Caki2 (cell line): ENCODE measurements at places on chromosomes 7 and 10. TPM values are rescaled to one million over a fixed set of nuclear protein-coding genes. Genes with fewer than 3 reads are reported as not detected.

- no peak for DNase-seq
Observed at GRCh38 chr7:106597751-106598546, 63.0 kb downstream of the CCDC71L start.

DNA sequence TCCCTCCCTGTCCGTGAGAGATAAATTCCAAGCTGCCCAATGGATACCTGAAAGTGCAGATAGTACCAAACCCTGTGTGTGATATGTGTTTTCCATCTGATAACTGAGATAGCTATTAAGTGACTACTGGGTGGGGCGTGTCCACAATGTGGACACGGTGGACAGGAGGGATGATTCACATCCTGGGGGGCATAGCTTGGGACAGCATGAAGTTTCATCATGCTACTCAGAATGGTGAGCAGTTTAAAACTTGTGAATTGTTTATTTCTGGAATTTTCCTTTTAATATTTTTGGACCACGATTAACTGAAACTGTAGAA, 158.6 kb downstream of the CREB5 start:
- no peak for DNase-seq

Gene ASB10
- not detected in 2 replicates for total RNA-seq

Gene PPP1R3C
- total RNA-seq = 3.5 and 4.2 TPM in 2 replicates

Gene TEX47
- total RNA-seq = not detected in 2 replicates

DNA sequence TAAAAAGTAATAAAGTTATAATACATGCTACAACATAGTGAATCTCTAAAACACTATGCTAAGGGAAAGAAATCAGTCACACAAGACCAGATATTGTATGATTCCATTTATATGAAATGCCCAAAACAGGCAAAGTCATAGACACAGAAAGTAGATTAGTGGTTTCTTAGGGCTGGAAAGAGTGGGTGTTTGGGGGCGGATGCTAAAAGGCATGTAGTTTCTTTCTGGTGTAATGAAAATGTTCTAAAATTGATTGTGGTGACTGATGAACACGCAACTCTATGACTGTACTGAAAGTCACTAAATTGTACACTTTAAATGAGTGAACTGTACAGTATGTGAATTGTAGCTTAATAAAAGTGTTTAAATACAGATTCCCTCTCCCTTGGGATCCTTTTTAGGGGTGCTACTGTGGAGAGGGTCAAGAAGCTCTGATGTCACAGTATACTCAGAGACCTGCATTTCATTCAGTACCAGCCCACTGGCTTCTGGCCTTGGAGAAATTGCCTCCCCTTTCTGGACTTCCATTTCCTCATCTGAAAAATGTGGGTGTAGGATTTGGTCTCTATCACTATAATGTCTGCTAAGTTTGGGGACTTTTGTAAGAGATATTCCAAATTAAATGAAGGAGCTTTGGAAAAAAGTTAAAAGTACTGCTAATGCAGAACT, 46.4 kb downstream of the AOAH start:
- DNase-seq = no peak

Gene IKZF1
- not detected in 2 replicates for total RNA-seq

DNA sequence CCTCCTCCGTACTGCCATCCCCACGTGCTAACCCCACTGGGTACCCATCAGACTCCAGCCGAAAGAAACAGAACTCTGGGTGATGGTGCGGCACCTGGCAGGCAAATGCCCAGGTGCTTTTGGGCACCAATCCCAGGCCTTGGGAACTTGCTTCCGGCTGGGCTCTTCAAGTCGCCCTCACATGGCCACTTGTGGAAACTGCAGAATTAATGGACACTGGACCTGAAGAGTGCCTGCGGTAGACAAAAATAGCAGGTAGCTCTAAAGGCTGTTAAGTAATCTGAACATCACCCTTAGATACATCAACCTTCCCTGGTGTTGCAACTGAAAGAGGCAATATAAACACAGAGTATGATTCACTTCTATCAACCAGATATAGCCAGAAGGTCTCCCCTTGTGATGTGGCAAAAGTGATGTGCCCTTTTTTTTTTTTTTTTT, 644.4 kb downstream of the GRM8 start:
- DNase-seq = peak; percentile 11

Gene SPDYE6
- total RNA-seq = not detected in 2 replicates

Gene PRPS1L1
- total RNA-seq = not detected in 2 replicates

Gene MYOF
- total RNA-seq = 67.0 and 83.1 TPM in 2 replicates

DNA sequence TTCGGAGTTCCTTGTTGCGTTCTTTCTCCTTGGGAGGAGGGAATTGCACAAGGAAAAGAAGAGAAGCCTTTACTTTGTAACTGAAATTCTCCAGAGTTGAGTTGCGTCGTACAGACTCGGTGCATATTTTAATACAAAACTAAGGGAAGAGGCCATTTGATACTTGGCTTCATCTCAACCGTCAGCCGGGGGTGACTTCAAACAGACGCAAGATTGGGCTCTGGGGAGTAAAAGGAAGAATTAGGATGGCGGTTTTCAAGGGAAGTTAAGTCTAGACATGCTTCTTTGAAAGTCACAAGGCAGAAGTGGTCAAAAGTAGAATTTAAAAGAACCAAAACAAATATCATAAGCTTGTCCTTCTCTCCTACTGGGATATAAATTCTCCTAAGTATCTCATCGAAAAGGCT, 1.6 kb downstream of the PRR15 start:
- DNase-seq = no peak

- no peak for DNase-seq
Observed at GRCh38 chr7:156881679-156882078, 11.3 kb downstream of the LMBR1 start.

Gene STEAP4
- total RNA-seq = not detected in 2 replicates

Gene ARHGAP22
- 3.5 and 14.8 TPM in 2 replicates for total RNA-seq

Gene PLAU
- 27.6 and 31.4 TPM in 2 replicates for total RNA-seq

Gene METTL27
- 60.4 and 71.8 TPM in 2 replicates for total RNA-seq

DNA sequence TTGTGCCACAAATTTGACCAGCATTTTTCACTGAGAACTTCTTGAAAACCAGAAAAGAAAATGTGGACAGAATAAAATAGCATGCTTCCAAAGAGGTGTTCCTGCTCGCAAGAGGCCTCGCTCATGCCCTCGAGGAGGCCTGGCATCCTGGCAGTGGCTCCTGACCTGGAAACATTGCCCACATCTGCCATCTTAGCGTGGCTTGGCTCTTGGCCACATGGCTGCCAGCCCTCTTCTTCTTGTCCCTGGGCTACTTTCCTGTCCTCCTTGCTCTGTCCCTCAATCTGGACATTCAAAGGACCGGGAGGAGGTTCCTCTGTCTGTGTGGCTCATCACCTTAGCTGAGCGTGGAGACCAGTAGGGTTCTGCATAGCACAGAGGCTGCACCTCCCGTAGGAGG, 131.6 kb upstream of the TMEM72 start:
- no peak for DNase-seq

Gene NRF1
- 8.9 and 10.1 TPM in 2 replicates for total RNA-seq

GRCh38 chr10:95034401-95034800, 34.9 kb downstream of the CYP2C8 start:
- DNase-seq = no peak

DNA sequence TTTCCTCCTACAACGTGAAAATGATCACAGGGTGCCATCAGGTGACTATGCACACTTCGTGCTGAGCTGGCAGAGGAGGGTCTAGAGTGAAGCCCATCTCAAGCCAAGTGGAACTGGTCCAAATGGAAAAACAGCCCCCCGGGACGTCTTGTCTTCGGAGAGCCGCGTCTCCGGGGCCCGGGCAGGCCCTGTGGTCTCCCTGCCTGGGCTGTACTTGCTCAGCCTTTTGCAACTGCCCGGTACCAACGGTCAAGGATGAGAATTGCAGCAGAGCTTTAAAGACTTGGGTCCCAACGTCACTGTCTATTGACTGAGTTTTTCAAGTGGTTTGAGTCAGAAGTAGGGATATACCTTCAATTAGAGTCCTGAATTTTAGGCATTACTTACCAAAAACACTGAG, 315.5 kb downstream of the PTPRN2 start:
- DNase-seq = no peak

GRCh38 chr10:23192712-23193434, 761 bp downstream of the PTF1A start:
- no peak for DNase-seq

- no peak for DNase-seq
Observed at GRCh38 chr7:64999165-65000004, 7.1 kb downstream of the ERV3-1 start.

GRCh38 chr10:49634069-49634660, 20.3 kb downstream of the CHAT start:
- no peak for DNase-seq
